ENCODE measurements at places on chromosomes 5 and 9.

GRCh38 chr9:97868859-97869258 is 15.8 kb downstream of the FOXE1 start:
- no peak for DNase-seq

DNA sequence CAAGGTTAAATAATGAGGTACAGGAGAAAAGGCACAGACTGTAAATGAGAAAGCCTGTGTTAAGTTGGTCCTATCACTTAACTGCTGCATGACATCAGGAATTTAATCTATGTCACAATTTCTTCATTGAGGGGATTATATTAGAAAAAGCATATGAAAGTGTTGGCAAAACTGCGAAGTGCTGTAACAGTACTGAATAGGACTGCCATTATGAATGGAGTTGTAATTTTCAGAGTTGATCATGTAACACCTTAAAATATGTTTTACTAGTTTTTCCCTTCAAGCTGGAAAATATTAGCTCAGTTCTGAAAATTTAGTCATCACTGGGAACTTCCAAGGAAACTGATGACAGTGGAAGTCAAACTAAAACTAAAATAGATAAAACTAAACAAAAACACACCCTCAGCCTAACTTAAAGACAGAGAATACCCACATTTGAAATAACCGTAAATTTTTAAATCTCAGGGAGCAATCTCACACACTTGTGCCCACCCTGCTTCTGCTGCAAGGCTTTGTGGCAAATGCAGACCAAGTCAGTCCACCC is 45.1 kb downstream of the ERMP1 start:
- DNase-seq, result no peak

- DNase-seq, result no peak
Observed at GRCh38 chr5:58299256-58299655, 160.6 kb downstream of the PLK2 start.

GRCh38 chr5:177466861-177467260 is 6.6 kb downstream of the DBN1 start:
- DNase-seq, result no peak

DNA sequence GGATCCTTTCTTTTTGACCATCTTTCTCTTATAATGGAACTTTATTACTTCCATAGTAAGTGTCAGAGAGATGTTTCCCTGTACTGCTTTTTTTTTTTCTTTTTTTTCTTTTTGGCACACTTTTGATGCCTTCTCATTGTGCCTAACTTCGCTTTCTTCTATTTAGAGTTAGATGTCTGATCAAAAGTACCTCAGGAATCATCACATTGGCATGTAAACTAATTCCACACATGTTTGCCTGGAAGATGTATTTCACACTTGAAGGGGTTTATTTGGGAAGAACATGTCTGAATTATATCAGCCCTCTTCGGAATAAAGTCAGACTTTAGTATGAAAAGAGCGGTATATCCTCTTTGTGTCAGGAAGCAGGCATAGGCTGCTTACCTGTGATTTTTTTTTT is 35.1 kb downstream of the SMARCA2 start:
- no peak for DNase-seq

DNA sequence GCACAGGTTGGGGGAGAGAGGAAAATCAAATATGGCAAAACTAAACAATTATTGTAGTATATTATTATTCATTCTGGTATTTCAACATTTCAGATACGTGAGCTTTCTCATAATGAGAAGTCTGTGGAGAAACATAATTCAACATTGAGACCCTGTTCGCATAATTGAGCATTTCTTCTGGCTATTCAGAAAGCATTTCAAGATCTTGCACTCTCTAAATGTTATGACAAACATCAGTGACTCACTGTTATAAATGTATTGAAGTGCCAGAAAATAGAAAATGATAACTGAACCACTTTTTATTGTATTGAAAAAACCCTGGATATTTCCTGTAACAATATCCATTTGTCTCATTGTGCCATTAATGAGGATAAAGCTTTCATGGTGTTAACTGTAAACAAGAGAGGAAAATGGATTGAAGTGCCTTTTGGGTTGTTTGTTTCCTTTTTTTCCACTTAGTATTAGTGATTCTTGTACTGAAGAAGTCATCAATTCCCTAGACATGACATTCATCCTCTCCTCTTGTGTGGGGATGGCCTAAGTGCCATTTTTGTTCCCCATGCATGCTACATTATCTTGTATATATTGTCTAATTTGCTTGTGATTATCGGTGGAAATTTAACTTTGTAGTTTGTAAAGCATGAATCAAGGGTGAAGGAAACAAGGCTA is 124.6 kb downstream of the CAMK4 start:
- DNase-seq, result no peak

- no peak for DNase-seq
Observed at GRCh38 chr9:94612071-94612470, 18.4 kb upstream of the FBP2 start.

DNA sequence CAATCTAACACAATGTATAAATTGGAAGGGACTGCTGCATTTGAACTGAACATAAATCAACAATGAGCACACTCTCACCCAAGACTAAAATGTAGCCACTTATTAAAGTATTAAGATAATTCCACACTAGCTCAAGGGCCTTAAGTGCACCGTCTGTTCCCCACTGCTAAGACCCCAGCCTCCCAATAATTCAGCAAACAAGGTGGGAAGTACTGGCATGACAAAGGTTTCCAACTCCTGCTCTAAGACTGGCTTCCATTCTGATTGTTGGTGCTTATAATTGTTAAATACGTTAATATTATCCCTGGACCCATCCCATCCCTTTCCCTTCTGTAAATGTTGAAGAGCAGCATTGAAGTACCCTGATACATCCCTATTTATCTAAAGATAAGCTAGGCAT is 636.7 kb downstream of the NR2F1-AS1 start:
- no peak for DNase-seq

DNA sequence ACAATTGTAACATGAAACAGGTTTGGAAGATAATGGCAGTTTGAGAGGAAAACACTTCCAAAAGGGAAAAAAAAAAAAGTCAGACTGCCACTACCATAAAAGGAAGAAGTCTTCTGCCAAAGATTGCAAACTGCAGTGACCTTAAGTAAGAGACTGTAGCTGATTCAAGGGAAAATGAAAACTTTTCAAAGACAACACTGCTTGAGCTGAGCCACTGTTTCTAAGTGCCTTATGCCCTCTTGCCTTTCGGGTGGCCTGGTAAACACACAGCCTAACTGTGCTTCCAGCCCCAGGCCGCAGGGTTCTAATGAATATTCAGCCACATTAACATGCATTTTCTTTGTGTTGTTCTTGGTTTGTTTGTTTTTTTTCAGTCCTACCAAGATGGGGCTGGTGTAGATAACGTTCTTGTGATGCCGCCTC is 354.6 kb downstream of the BNC2 start:
- DNase-seq, result no peak

DNA sequence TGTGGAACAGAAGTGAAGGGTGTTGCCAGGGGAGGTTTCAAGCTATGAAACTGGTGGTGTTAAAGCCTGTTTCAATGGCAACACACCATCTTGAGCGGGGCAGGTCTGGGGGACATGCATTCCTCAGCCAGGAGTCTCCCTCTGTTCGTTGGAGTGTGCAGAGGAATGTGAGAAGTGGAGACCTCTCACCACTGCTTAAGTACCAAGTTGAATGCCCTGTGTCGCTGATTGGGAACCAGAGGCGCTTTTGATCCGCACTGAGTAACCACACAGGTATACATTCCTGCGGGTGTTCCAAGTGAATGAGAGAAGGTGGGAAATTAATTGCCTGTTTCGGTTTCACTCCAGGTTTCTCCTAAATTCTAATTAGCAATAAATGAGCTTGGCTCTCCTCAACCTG is 99.4 kb downstream of the LIX1 start:
- no peak for DNase-seq

DNA sequence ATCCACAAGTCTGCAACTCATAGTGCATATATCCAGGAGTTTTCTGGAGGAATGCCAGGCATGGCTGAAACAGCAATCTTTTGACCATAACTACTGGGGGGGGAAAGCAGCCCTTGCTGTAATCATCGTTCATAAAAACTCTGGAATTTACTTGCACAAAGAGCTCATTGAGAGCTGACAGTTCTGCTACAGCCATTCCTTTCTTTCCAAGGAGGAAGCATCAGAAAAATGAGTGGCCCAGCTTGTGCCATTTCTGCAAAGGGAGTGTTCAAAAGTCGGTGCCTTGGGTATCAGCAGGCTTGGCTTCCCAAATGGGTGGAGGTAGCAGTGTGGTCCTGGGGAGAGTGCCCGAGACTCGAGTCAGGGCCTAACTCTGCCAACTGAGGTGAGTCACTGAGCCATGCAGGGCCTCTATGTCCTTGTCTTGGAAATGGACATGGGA is 101.5 kb downstream of the GCNT1 start:
- DNase-seq, result no peak

GRCh38 chr9:81634915-81635516 is 54.3 kb downstream of the TLE1 start:
- DNase-seq, result no peak

DNA sequence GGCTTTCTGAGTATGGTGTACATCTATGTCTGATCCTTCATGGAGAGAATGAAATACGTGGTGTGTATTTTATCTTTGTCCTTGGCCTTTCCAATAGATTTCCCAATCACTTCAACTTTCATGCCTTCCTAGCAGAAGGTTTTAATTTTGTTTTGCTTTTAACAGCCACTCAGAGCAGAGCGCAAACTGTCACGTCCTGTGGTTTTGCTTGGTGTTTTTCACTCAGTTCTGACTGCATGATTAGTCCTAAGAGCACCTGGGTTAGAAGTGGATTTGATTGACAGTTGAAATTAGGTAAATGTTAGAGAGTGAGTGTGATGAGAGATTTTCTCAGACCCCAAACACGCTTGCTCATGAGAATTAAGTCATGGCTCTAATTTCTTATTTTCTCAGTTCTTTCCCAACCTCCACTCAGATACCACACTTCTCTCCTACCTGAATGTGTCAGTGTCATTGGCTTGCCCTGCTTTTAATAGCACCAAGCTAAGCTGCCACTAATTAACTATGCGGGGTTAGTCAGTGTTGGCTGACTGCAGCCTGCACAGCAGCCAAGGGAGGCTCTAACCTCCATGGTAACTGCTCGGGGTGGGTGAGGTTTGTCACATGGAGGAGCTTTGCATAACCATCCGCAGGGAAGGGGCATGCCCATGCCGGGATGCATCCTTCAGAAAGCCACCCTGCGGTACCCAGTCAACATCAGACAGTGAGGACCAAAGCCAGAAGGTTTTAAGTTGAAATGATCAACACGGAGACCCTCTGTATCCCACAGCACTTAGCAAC is 173.4 kb downstream of the NR3C1 start:
- no peak for DNase-seq

- DNase-seq, result no peak
Observed at GRCh38 chr9:116198344-116198743, 44.8 kb downstream of the PAPPA start.

DNA sequence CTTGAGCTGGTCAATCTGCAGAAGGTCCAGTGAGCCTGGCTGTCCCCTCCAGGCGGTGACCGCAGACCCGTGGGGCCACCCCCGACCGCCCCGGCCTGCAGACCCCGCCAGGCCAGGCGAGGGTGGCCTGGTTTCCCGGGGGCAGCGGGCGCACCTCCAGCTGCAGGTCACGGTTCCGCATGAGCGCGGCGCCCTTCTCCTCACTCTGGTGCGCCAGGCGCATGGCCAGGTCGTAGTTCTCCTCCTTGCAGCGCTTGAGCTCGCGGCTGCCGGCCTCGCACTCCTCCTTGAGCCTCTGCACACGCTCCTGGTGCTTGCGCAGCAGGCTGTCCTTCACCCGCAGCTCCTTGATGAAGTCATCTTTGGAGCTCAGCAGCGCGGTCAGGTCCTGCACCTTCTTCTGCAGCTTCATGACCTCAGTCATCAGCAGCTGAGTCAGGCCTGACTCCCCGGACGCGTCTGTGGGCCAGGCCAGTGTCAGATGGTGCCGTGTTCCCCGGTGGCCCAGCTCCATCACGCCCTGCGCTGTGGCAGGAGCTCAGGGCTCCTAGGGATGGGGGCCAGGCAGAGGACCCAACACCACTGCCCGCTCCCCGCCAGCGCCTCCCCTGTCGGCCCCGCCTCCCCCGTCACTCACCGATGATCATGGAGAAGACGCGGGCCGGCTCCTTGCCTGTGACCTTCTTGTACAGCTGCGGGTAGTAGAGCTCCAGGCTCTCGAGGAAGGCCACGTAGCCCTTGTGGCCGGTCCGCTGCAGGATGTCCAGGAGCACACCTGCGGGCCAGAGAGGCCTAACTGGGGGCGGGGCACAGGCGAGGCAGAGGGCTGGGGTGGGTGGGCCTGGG is 2.6 kb downstream of the CARD9 start:
- DNase-seq, result no peak

Measured in hematopoietic multipotent progenitor cell treated with erythropoietin and hydrocortisone succinate and interleukin-3 and kit ligand, for 6 days (in vitro differentiated cells).